ENCODE measurements at places on chromosomes 2 and 18. TPM values are rescaled to one million over a fixed set of nuclear protein-coding genes. Genes with fewer than 3 reads are reported as not detected.

The ANO7 gene
- polyA plus RNA-seq = 3.2 TPM

The NTSR2 gene
- polyA plus RNA-seq = 0.09 TPM

The TYW5 gene
- polyA plus RNA-seq = 3.3 TPM

The MROH2A gene
- polyA plus RNA-seq = not detected

The SP140 gene
- polyA plus RNA-seq = 0.23 TPM

The EFEMP1 gene
- 23.2 TPM for polyA plus RNA-seq

The TMEM247 gene
- polyA plus RNA-seq = not detected

The CCDC178 gene
- not detected for polyA plus RNA-seq

The CXCR1 gene
- polyA plus RNA-seq = not detected

GRCh38 chr2:74028741-74029140, 44.0 kb downstream of the TET3 start:
- no peak overlapping the region for H3K4me3 ChIP-seq
- H3K27ac ChIP-seq = no peak overlapping the region
- no peak for DNase-seq
- H3K27me3 ChIP-seq = no peaks in the 10 kb centered on the region
- peaks cover 36% of the 10 kb centered on the region for H3K4me1 ChIP-seq
- H3K36me3 ChIP-seq = no peaks in the 10 kb centered on the region

GRCh38 chr2:134917888-134918525, 615 bp upstream of the CCNT2 start:
- H3K27me3 ChIP-seq = no peaks in the 10 kb centered on the region
- peak overlapping the region; percentile 77 for H3K27ac ChIP-seq
- 0 out of 2 replicates have a peak, but pooled peaks cover 3% of the 10 kb centered on the region for H3K4me1 ChIP-seq
- H3K36me3 ChIP-seq = no peaks in the 10 kb centered on the region
- H3K4me3 ChIP-seq = peak overlapping the region; percentile 76
- DNase-seq = no peak

DNA sequence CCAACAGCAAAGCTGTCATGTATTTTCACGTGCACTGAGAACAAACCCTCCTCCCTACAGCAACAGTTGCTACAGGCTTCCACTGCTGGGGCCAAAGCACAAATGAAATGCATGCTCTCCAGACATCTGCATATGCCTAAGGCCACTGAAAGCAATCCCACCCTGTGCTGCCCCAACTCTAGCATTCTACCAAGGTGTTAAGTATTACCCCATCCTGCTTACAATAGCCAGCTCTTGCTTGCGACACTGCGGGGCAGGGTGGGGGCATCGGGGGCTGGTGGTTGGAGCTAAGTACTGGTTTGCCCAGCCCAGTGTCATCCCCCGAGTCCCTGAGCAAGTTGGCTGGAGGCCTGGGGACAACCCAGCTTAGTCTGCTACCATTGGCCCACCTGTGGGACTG, 742.5 kb downstream of the TDRD15 start:
- no peak for DNase-seq
- H3K27me3 ChIP-seq = no peaks in the 10 kb centered on the region
- H3K4me1 ChIP-seq = no peaks in the 10 kb centered on the region
- H3K27ac ChIP-seq = no peak overlapping the region
- H3K4me3 ChIP-seq = no peak overlapping the region

DNA sequence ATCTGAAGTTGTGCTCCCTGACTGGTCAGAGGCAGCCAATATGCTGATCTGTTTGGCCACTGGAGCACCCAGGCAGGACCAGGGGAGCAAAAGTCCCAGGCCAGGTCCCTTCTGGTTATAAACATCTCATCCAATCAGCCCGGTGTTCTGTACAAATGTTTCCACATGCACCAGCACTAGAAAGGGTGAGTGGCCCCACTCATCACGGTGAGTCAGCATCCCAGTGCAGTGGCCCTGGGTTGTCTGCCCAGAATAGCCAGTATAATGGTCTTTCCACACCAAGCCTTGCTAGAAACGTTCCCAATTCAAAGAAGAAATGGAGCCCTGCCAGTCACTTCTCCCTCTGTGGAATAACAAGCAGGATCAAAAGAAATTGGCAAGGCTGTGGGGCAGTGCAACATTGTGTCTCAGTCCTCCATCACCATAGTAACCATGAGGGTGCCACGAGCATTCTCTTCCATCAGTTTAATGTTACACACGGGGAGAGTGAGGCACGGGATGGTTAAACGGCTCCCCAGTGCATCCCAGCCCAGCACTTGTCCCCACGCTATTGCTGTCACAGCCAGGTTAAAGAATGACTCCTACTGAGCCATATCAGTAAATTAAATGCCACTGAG, 174.9 kb downstream of the SEPTIN10 start:
- H3K27me3 ChIP-seq = no peaks in the 10 kb centered on the region
- no peak for DNase-seq
- H3K4me3 ChIP-seq = no peak overlapping the region
- no peaks in the 10 kb centered on the region for H3K36me3 ChIP-seq
- H3K4me1 ChIP-seq = no peaks in the 10 kb centered on the region

GRCh38 chr2:126832014-126832413, 66.7 kb upstream of the TEX51 start:
- H3K4me3 ChIP-seq = no peak overlapping the region
- peaks cover 2% of the 10 kb centered on the region for H3K4me1 ChIP-seq
- no peaks in the 10 kb centered on the region for H3K36me3 ChIP-seq
- peak overlapping the region; percentile 40 for H3K27ac ChIP-seq
- no peaks in the 10 kb centered on the region for H3K27me3 ChIP-seq
- no peak for DNase-seq

- H3K4me3 ChIP-seq = no peak overlapping the region
- H3K27me3 ChIP-seq = no peaks in the 10 kb centered on the region
These were observed 52.7 kb downstream of the LBH start for GRCh38 chr2:30283931-30284565.

DNA sequence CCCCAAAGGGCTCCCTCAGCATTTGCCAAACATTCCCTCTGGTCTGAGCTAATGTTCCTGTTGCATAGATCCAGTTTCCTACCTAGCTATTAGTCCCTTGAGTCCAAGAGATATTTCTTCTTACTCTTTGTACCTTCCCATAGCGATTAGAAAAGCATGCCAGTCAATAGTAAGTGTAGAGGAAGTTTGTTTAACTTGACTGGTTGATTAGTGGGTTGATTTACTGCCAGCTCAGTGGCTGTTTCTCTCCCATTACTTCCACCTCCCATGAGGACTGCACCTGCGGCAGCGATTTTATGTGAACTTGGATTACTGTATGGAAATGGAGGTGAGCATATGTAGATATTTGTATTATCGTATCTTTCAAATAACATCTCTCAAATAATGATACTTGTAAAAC, 1748.4 kb upstream of the CELF4 start:
- no peaks in the 10 kb centered on the region for H3K4me1 ChIP-seq
- H3K27ac ChIP-seq = no peak overlapping the region
- no peak overlapping the region for H3K4me3 ChIP-seq
- H3K27me3 ChIP-seq = no peaks in the 10 kb centered on the region
- no peak for DNase-seq

- peaks cover 4% of the 10 kb centered on the region for H3K4me1 ChIP-seq
- peak overlapping the region; percentile 52 for H3K4me3 ChIP-seq
- DNase-seq = peak; percentile 66
- H3K27ac ChIP-seq = no peak overlapping the region
- H3K36me3 ChIP-seq = 0 out of 2 replicates have a peak, but pooled peaks cover 2% of the 10 kb centered on the region
These were observed 909 bp upstream of the NRXN1 start for GRCh38 chr2:51032751-51033330.

DNA sequence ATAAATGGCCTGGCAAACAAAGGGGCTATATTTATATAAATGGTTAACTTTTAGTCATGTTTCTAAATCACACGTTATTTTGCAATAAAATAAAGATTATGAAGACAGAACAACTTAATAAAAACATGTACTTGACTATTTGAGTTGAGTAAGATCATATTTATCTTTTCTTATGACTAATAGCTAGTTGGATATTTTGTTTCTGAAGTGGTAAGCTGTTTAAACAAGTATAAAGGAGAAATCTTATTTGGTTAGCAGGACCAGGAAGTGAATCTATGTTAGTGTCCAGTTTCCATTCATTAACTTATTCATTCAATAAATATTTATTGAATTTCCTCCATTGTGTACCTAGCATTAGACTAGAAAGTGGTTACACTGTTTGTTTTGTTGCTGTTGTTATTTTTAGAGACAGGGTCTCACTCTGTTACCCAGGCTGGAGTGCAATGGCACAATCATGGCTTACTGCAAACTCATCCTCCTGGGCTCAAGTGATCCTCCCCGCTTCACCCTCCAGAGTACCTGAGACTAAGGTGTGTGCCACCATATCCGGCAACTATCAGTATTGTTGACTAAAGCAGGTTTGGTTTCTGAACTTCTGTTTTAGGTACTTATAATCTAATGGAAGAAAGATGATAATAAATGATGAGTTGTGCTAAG, 312.6 kb downstream of the DPP10 start:
- no peak overlapping the region for H3K27ac ChIP-seq
- no peak overlapping the region for H3K4me3 ChIP-seq
- no peaks in the 10 kb centered on the region for H3K36me3 ChIP-seq
- no peak for DNase-seq

DNA sequence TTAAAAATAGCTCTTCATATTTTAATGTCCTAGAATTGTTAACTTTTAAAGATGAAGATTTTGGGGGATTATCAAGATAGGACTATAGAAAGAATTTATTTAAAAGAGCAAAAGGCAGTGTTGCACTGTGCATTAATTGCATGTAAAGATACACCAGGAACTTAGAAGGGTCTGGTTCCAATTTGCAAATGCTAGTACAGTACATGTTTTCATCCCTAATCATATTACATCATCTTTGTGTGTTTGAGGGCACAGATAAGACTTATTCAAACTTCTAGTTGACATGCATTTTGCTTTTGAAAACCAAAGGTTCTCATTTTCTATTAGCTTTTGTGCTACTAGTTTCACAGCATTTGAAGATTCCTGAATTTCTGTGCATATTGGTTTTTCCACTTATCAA, 231.7 kb upstream of the LYPD1 start:
- H3K36me3 ChIP-seq = no peaks in the 10 kb centered on the region
- H3K4me3 ChIP-seq = no peak overlapping the region
- H3K27me3 ChIP-seq = no peaks in the 10 kb centered on the region
- no peaks in the 10 kb centered on the region for H3K4me1 ChIP-seq

- H3K4me1 ChIP-seq = no peaks in the 10 kb centered on the region
- no peaks in the 10 kb centered on the region for H3K27me3 ChIP-seq
- H3K27ac ChIP-seq = no peak overlapping the region
These were observed 37.1 kb upstream of the LINC00305 start for GRCh38 chr18:64185987-64186386.

- H3K36me3 ChIP-seq = no peaks in the 10 kb centered on the region
- H3K27me3 ChIP-seq = no peaks in the 10 kb centered on the region
- DNase-seq = no peak
- H3K27ac ChIP-seq = no peak overlapping the region
These were observed 120.9 kb upstream of the DCC start for GRCh38 chr18:52219102-52219501.

GRCh38 chr2:27636766-27637165, 7.9 kb downstream of the GPN1 start:
- no peak overlapping the region for H3K4me3 ChIP-seq
- no peak for DNase-seq
- H3K27ac ChIP-seq = no peak overlapping the region
- H3K36me3 ChIP-seq = peaks cover 59% of the 10 kb centered on the region
- no peaks in the 10 kb centered on the region for H3K4me1 ChIP-seq

- peaks cover 4% of the 10 kb centered on the region for H3K4me1 ChIP-seq
- no peaks in the 10 kb centered on the region for H3K36me3 ChIP-seq
- H3K4me3 ChIP-seq = peak overlapping the region; percentile 72
- 0 out of 2 replicates have a peak, but pooled peaks cover 3% of the 10 kb centered on the region for H3K27me3 ChIP-seq
- peak overlapping the region; percentile 49 for H3K27ac ChIP-seq
- DNase-seq = peak; percentile 79
These were observed 1.3 kb downstream of the SDC1 start for GRCh38 chr2:20223407-20224163.

DNA sequence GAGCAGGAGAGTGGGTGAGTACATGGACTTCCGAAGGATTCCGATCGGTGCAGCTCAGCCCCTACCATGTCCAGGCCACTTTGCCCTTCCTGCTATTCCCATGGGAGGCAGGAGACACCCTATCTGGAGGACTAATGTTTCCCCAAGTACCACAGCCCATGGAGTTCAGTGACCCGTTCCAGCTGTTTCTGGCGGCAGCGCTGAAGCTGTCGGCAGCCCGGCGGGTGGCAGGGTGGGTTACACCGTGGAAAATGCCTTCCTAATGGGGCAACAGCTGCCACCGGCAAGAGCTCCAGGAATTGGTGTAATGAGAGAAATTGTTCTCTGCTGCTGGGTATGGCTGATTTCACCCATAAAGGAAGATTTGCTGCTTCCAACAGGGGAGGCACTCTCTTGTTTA, 98.3 kb downstream of the MYCN start:
- no peak overlapping the region for H3K27ac ChIP-seq
- H3K27me3 ChIP-seq = no peaks in the 10 kb centered on the region
- H3K4me1 ChIP-seq = peaks cover 6% of the 10 kb centered on the region
- no peaks in the 10 kb centered on the region for H3K36me3 ChIP-seq
- H3K4me3 ChIP-seq = no peak overlapping the region

GRCh38 chr2:44184106-44184505, 15.4 kb downstream of the PPM1B start:
- H3K27ac ChIP-seq = no peak overlapping the region
- DNase-seq = no peak
- H3K4me3 ChIP-seq = no peak overlapping the region
- H3K27me3 ChIP-seq = no peaks in the 10 kb centered on the region
- peaks cover 14% of the 10 kb centered on the region for H3K36me3 ChIP-seq

DNA sequence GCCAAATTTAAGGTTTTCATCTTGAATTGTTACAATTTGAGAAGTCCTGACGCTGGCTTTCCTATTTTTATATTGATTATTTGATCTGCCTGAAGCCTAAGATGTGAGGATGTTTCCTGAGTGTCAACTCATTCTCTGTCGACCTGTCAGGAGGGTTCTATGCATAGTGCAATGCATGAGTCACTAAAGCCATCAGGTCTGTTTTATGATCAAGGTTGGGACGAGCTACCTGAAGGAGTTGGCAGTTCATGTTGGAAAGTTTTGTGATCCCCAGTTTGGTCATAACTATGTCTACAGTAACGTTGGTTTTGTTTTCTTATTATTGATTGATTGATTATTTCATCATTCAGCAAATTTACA, 71.2 kb downstream of the NABP1 start:
- H3K36me3 ChIP-seq = no peaks in the 10 kb centered on the region
- DNase-seq = no peak
- H3K27me3 ChIP-seq = no peaks in the 10 kb centered on the region
- no peaks in the 10 kb centered on the region for H3K4me1 ChIP-seq
- no peak overlapping the region for H3K4me3 ChIP-seq
- no peak overlapping the region for H3K27ac ChIP-seq

DNA sequence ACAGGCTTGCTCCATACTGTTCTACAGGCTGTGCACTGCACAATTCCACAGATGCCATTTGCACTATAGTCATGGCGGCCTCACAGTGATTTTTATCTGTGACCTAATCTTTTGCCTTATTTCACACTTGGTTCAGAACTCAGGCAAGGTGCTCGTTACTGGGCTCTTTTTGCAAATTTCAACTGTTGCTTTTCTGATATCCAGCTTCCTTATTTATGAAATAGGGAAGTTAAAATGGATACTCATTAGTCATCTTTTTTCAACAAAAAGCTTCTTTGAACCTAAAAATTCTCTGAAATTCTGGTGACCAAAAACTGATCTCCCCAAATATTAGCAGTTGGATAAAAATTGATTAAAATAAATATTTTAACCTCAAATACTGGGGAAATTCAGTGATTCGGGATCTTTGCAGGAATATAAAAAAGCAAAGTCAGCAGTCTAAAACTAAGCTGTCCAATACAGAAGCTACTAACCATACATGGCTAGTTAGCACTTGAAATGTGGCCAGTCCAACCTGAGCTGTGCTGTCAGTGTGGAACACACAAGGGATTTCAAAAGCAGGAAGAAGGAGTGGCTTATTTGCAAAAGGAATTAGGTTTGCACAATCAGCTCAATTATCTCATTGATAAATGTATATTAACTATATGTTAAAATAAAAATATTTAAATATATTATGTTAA, 134.4 kb downstream of the COL4A4 start:
- DNase-seq = no peak
- H3K27ac ChIP-seq = no peak overlapping the region
- no peak overlapping the region for H3K4me3 ChIP-seq
- H3K27me3 ChIP-seq = no peaks in the 10 kb centered on the region
- H3K4me1 ChIP-seq = no peaks in the 10 kb centered on the region

Data from H1 (cell line).